ENCODE measurements at places on chromosomes 4 and X.

DNA sequence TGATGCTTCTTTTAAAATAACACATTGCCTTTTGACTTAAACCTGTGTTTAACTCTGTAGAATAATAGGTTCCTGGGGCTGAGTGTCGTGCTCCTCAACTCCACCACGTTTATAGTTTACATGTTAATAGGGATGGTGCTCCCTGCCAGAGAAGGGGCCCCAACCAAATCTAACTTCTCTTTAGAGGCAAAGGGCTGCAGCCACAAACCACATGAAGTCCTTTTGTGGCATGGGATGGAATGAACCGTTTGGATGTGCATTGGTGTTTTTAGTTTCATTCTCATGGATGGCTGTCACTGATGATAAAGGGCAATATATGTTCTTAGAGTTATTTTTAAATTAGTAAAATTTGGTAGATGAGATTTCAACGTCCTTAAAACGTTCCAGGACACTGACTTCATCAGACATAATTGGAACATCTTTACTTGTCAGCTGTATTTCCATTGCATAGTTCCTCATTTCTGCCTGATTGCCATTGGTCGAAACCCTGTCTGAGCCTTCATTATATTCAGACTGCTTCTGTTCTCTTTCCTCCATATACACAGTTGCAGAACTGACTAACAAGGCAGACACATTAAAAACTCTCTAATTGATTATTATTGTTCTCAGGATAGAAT, 60.4 kb upstream of the HPF1 start:
- peak; percentile 9 for DNase-seq

GRCh38 chr4:102647117-102647516, 113.7 kb downstream of the MANBA start:
- no peak for DNase-seq

DNA sequence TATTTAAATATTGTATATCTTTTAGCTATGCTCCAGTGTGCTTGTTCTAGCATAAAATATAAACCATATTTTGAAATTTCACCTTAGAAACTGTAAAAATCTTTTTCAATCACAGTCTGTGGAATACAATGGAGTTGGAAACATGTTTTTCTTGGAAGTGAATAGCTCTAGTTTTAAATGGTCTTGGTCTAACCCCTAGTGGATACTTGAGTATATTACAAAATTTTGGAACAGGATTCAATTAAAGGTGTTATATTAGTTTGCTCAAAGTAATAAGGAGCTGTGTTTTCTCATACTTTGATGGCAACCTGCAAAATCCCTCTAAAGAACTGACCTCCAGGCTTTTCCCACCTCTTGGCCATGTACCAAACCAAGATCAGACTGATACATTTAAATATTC, 48.2 kb downstream of the STK26 start:
- no peak for DNase-seq

DNA sequence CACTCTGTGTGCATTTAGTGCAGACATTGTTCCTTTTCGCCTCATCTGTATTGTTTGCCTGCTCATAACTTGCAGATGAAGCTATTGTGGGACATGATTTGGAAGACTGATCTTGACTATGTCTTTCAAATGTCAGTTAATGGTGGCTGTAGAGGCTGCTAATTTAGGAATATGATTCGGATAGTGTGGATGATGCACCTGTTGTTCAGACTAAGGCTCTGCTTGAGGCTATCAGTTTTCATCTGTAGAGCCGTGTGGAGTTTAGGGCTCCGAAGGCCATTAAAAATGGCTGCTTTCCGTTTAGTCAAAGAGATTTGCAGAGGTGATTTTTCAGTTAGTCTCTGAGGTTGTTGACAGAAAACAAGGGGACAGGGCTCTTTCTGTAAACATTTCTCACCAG, 102.0 kb downstream of the GBA3 start:
- no peak for DNase-seq

DNA sequence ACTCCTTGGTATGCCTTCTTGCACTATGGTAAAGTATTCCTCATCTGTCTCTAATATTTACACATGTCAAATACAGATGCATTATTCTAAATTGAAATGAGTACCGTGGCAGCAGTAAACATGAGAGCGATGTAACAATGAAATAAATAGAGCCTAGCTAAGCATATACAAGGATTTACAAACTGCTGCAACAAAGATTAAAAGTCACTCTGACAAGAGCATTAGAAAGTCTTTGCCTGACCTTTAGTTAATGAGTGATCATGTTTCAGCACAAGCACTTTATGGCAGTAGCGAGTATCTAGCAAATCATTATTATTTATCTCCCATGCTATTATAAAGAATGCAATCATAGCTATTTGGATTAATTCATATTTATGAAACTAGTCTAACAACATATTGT, 547.0 kb upstream of the NDST4 start:
- DNase-seq, result no peak

GRCh38 chrX:12767856-12768255, 23.4 kb upstream of the PRPS2 start:
- no peak for DNase-seq

DNA sequence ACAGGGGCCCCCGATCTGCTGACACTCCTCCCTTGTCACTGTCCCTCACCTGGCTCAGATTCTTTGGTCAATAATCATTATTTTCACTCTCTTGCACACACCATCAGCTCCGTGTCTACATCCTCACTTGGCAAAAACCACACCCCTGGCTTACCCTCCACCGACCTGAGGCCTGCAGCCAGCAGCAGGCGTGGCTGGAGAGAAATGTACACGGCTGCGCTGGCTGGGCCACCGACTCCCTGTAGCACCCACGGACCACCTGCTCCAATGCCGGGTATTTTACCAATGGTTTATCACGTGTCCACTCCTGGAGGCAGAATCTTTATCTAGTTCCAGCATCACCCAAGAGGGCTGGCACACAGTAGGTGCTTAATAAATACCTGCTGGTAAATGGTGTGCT, 98.4 kb downstream of the WFS1 start:
- DNase-seq, result no peak

- DNase-seq, result peak; percentile 12
These were observed 23.6 kb upstream of the CBR4 start for GRCh38 chr4:169033660-169034059.

- no peak for DNase-seq
These were observed at the start of gene GALNTL6 for GRCh38 chr4:171812665-171813525. GALNTL6 (plus strand) TSS chr4:171813404.

DNA sequence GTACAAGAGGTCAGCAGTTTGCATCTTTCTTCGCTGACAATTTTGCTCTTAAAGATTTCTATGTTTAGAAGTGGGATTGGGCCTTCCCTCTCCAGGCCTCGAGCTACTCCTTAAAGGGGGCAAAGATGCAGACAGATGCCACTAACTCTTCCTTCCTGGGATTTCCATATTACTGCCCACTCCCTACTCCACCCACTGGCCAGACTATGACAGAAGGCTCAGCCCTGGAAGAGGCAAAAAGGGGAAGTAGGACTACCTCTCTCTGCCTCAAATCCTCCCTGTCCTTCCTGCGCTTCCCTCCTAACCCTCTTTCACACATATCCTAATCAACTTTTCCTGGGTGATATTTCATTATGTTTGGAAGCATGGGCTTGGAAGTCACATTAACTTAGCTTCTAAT, 58.3 kb downstream of the EVC2 start:
- DNase-seq, result peak; percentile 44

- no peak for DNase-seq
These were observed 1037.1 kb downstream of the STPG2 start for GRCh38 chr4:97106161-97106560.

DNA sequence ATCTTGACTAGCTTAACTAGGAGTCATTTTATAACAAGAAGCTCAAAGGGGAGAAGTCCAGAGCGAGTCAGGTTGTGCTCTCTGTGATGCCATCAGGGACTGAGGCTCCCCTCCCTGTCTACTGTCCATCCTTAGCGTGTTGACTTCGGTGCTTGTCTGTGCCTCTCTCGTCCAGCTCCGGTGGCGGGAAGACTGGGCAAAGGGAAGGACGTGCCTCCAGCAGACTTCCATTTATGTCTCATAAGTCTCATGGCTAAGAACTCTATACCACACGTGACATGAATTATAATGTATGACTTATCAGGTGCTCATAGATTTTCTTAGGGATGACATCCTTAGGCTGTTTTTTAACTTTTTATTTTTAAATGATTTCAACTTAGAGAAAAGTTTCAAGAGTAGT, 92.6 kb upstream of the TLR2 start:
- DNase-seq, result no peak

DNA sequence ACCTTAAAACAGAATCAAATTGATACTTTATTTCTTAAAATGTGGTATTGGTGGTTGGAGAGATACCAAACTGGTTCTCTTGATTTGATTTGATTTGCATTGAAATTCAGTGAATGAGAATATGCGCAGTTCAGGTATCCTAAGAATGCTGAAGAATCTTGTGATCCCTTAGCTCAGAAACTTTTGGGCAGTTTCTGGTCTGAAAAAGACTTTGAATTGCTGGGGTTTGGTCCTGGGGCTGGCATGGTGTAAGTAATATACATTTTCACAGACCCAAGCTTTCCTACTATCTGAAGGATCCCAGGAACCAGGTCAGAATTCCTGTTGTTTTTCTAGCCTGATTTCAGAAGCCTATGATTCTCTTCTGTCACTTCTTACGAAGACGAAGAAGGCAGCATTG, 6.6 kb downstream of the RAB33B start:
- DNase-seq, result no peak

DNA sequence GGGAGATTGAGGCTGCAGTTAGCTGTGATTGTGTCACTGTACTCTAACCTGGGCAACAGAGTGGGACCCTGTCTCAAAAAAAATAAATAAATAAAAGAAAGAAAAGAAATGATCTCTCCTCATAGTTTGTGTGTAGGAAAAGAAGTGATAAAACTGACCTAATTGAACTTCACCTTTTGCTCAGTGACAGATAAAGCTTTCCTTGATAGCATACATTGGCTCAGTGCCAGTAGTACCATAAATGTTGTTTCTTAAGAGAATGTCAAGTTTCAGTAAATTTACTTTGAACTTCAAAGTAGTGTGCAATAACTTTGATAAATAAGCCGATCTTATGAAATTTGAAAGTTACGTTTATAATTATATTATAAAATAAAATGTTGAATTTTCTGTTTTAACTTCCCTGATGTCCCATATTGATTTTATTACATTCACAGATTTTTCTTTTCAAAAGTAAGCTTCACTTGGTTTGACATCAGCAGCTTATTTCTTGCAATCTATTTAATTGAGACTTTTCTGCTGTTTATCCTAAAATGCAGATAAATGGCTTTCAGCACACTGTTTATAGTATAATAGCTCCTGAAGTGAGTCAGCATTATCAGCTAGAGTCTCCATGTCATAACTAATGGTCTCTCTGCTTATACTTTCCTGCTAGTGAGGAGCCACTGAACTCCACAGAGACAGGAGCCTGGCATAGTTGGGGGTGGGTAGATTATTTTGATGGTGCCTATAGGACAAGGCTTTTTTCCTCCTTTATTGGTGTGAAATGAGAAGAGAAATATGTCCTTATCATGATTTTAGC, 330.1 kb downstream of the BMPR1B start:
- DNase-seq, result no peak

- no peak for DNase-seq
These were observed 337.6 kb upstream of the NR3C2 start for GRCh38 chr4:148779771-148780170.

- DNase-seq, result no peak
These were observed 4.8 kb downstream of the FRMPD3 start for GRCh38 chrX:107454302-107454701.

DNA sequence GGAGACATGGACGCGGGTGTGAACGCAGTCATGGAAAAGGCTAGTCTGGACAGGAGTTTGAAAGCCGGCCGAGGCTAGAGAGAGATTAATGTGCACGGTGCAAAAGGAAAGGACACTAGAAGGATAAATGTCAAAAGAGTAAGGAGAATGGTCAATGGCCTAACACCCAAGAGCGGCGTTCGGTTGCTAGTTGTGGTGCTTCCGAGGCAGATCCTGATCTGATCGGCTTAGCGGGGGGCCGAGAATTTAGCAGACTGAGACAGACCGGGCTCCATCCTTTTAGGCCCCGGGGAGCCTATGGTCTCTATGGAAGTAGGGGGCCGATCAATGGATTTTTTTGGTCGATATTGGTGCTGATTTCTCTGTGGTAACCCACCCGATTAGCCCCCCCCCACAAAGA, 6.9 kb downstream of the GAGE10 start:
- DNase-seq, result no peak

DNA sequence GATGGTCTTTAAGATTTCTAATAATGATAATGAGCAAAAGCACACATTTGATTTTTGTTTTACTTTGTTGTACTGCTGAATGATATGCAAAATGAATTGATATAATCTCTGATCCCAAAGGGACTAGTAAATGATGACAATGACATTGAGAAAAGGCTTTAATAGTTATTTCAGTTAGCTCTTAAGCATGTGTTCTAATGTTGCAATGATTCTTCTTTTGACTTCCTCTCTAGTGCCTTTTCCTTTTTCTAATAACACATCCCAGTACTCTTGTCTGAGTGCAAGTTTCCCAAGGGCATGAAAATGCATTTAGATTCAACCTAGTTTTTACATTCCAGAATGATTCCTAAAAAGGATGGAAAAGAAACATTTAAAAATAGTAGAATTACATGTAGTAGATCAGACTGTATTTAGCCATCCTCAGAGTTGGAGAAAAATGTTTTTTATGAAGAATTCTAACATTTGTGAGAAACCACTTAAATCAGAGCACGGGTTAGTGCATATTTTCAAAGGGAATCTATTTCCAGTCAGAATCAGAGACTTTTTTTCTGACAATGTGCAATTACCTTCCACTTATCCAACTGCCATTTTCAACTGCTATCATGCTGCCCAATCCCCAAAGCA, 508.8 kb downstream of the C4orf33 start:
- no peak for DNase-seq

DNA sequence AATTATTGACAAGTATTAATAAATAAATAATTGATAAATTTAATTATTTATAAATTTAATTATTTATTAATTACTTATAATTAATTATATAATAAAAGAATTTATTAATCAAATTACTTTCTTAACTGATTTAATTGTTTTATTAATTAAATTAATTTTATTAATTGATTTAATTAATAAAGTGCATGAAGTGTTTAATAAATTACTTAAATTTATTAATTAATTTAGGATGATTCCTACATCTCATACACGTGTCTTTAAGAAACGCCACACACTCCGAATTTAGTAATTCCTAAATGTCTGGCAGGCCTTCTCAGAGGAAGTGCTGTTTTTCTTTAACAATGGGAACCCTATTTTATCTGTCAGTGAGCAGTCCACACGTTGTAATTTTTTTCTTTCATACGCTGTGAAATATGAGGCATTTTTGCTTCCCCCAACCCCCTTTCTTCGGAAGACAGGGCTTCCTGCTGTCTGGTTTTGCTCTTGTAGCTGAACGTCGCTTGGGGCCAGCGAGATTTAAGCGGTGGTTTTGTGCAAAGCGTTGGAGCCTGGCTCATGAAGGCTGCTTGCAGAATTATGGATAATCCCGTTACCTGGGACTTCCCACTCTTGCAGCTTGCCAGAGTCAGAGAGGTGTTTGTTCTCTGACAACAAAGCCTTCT, 46.8 kb downstream of the CRLF2 start:
- peak; percentile 58 for DNase-seq
